ENCODE measurements at places on chromosomes 4 and X.

DNA sequence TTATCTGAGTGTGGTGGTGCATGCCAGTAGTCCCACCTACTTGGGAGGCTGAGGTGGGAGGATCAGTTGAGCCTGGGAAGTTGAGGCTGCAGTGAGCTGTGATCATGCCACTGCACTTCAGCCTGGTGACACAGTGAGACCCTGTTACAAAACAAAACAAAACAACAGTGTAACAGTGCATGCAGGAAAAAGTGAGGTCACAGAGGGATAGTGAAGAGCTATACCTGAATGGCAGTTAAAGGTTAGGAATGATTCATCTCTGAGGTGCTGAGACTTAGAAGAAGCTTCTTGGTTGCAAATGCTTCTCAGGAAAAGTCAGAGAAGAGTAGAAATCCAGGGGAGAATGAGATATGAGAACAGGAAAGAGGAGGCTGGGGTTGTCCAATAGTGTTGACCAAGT, 178.7 kb downstream of the FRAS1 start:
- DNase-seq = no peak

DNA sequence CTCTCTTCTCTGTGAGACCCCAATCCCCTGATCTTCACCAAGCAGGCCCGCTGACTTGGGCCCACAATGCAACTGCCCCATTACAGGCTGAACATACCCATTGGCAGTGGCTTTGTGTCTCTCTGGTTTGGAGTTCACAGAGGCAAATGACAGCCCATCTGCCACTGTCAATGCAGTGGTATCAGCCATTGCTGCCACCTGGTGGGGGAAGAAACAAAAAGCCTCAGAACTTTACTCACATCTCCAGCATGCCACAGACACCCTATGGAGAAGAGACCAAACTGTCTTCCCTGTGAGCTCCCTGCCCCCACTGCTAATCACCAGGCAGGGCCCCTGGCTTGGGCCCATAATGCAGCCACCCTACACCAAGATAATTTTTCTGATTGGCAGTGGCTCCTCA, 729.3 kb upstream of the ACTRT1 start:
- peak; percentile 15 for DNase-seq

DNA sequence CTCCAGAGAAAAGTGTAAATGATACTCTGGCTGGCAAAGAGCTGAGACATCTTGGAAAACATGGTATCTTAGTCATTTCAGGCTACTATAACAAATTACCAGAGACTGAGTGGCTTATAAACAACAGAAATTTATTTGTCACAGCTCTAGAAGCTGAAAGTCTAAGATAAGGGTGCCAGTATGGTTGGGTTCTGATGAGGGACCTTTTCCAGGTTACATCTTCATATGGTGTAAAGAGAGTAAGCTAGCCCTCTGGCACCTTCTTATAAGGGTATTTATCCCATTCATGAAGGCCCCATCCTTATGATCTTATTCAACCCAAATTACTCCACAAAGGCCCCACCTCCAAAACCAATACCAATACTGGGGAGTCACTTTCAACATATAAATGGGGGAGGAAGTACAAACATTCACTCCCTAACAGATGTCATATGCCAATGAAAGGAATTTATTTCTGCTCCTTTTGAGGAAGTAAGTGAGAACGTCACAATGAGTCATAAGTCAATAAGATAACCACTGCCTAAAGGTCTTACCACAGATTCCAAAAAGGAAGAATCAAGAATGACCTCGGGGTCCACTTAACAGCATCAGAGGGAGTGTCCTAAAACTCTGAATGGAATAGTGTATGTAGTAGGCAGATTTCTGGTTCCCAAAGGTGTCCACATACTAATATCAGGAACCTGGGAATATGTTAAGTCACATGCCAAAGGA, 246.6 kb downstream of the OPHN1 start:
- DNase-seq = no peak

DNA sequence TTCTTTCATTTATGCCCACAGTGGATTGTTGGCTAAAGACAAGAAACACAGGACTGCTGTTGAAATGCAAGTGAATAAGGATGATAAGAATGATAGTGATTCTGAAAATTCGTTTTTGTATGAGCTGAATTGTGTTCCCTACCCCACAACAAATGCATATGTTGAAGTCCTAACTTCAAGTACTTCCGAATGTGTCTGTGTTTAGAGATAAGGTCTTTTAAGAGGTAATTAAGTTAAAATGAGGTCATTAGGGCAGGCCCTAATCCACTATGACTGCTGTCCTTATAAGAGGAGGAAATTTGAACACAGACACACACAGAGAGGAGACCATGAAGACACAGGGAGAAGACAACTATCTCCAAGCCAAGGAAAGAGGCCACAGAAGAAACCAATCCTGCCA, 126.6 kb upstream of the ACSL4 start:
- no peak for DNase-seq

- DNase-seq = no peak
Observed at GRCh38 chrX:23372220-23372902, 37.7 kb downstream of the PTCHD1 start.

DNA sequence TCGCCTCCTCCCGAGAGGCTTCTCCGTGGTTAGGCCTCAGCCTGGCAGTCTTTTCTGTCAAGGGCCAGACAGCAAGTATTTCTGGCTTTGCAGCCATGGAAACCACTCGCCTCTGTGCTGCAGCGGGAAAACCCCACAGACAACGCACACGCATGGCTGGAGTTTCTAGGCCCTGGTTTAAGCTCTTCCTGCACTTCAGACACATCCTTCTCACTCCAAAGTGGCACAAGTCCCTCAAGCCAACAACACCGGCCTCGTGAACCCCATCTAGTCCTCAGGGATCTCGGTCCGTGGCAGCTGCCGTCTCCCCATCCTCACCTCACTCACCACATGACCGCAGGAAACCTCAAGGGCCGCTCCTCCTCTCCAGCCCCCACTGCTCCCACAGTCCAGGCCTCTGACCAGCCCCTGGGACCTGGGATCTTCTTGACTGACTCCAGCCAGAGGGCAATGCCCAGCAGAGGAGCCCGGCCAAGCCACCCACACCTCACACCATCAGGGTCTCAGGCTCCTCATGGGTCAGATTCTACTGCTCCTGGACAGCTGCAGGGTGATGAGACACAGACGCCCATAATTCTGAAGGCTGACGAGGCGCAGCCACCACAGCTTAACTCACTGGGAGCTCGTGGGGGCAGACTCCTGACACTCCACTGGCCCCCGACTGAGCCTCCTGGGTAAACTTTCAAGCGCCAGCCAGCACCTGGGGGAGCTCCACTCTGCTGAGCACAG, 21.7 kb downstream of the LETM1 start:
- DNase-seq = no peak

DNA sequence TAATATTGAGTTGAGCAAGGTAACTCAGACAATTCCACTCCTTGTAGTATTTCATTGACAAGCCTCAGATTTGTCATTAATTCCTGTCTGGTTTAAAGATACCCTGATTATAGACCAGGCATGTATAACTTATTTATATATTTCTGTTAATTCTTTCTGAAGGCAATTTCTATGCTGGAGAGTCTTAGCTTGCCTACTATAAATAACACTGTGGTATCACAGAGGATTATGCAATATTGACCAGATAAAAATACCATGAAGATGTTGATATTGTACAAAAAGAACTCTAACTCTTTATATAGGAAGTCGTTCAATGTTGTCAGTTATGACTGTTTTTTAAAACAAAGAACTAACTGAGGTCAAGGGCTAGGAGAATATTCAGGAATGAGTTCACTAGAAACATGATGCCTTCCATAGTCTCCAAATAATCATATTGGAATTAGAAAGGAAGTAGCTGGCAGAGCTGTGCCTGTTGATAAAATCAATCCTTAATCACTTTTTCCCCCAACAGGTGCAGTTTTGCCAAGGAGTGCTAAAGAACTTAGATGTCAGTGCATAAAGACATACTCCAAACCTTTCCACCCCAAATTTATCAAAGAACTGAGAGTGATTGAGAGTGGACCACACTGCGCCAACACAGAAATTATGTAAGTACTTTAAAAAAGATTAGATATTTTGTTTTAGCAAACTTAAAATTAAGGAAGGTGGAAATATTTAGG, 821 bp downstream of the CXCL8 start:
- no peak for DNase-seq

DNA sequence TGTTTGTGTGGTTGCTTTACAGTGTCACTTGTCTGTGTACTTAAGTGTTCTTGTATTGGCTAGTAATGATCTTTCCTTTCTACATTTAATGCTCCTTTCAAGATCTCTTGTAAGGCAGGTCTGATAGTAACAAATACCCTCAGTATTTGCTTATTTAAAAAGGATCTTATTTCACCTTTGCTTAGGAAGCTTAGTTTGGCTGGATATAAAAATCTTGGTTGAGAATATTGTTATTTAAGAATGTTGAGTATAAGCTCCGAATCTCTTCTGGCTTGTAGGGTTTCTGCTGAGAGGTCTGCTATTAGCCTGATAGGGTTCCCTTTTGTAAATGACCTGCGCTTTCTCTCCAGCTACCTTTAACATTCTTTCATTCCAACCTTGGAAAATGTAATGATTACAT, 35.7 kb downstream of the LCORL start:
- DNase-seq = no peak

- no peak for DNase-seq
Observed at GRCh38 chrX:12657881-12658280, 133.3 kb upstream of the PRPS2 start.

GRCh38 chr4:7652451-7652881, 217.7 kb upstream of the PSAPL1 start:
- DNase-seq = no peak

DNA sequence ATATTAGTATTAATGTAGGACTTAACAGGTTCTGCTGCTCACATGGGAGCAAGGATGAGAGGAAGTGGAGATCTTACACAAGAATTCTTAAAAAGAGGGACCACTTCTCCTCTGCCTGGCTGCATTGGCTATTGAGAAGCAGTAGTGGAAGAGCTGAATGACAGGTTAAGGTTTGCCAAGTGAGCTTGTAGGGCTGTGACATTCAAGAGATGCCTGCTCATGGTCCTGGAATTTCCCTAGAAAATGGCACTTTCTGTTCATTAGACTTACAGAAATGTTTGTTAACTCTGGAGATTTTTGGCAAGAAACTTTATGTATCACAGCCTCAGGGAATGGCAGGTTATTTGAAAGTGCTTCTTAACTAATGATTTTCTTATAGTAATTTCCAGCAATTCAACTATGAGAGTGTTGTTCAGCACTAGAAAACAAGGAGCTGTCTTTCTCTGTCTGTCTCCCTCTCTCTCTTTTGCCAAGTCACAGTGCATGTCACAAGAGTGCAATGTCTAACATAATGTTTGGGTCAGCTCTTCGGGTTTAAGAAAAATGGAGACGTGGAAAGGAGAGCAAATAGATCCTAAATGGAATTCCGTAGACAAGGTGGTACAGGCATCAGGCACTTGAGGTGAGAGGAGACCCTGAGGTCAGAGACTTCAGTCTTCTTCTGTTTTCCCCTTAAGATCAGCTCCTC, 8.3 kb upstream of the NAP1L5 start:
- DNase-seq = no peak

GRCh38 chr4:146214238-146214637, at the start of gene REELD1:
TSS of gene REELD1 (plus strand) at chr4:146214538. CDS start at chr4:146216953, 2,415 bp downstream.
- DNase-seq = no peak

- DNase-seq = no peak
Observed at GRCh38 chr4:72112514-72113156, 80.8 kb downstream of the NPFFR2 start.

- DNase-seq = no peak
Observed at GRCh38 chrX:35104626-35105025, 162.0 kb downstream of the FAM47B start.

GRCh38 chr4:182684796-182685195, 232.4 kb downstream of the DCTD start:
- no peak for DNase-seq

All from HuH-7.5 (cell line).